ENCODE measurements at places on chromosomes 7 and 10. TPM values are rescaled to one million over a fixed set of nuclear protein-coding genes. Genes with fewer than 3 reads are reported as not detected.
A peak's percentile ranks its signal among the peaks of the same experiment; 100 is the strongest.

DNA sequence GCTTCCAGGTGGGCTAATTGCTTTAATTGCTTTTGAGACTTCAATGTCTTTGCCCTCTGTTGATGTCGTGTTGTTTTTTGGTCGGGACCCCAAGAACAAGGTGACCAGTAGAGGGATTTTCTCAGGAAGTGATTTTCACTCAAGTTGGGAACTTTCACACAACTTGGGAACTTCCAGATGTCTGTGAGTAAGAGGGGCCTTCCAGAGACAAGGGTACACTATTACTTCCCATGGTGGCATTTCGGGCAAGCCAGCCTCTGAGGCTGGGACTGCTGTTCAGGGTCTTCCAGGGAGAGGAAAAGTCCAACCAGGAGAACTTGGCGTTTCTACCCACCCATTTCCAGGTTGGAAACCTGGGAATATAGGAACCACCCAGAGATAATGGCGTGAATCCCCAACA lies 170.0 kb upstream of the CDCA7L start:
- H3K27me3 ChIP-seq: no peaks in the 10 kb centered on the region
- no peak overlapping the region for H3K4me3 ChIP-seq
- H3K36me3 ChIP-seq: no peaks in the 10 kb centered on the region
- peak; percentile 4 for DNase-seq
- H3K27ac ChIP-seq: no peak overlapping the region

- no peak overlapping the region for H3K27ac ChIP-seq
- DNase-seq: no peak
- peaks cover 4% of the 10 kb centered on the region for H3K36me3 ChIP-seq
- no peak overlapping the region for H3K4me3 ChIP-seq
These were observed 36.8 kb upstream of the AOAH start for GRCh38 chr7:36760856-36761762.

Gene TMEM178B
- total RNA-seq: 11.3 TPM

Gene PON1
- total RNA-seq: 0.90 TPM

GRCh38 chr10:132458586-132459300 lies 61.7 kb downstream of the PWWP2B start:
- no peak overlapping the region for H3K27ac ChIP-seq
- H3K36me3 ChIP-seq: no peaks in the 10 kb centered on the region
- no peaks in the 10 kb centered on the region for H3K4me1 ChIP-seq
